ENCODE measurements at places on chromosomes 6 and 20.
A peak's percentile ranks its signal among the peaks of the same experiment; 100 is the strongest.

GRCh38 chr20:311609-312008 is 13.7 kb upstream of the SOX12 start:
- no peaks in the 10 kb centered on the region for H3K36me3 ChIP-seq
- DNase-seq = no peak
- no peaks in the 10 kb centered on the region for H3K27me3 ChIP-seq
- H3K27ac ChIP-seq = no peak overlapping the region
- peaks cover 29% of the 10 kb centered on the region for H3K4me1 ChIP-seq

- no peak overlapping the region for H3K4me3 ChIP-seq
- no peaks in the 10 kb centered on the region for H3K27me3 ChIP-seq
- no peak overlapping the region for H3K27ac ChIP-seq
- DNase-seq = no peak
- no peaks in the 10 kb centered on the region for H3K4me1 ChIP-seq
Measured at GRCh38 chr6:128246472-128247260, 273.7 kb downstream of the PTPRK start.

DNA sequence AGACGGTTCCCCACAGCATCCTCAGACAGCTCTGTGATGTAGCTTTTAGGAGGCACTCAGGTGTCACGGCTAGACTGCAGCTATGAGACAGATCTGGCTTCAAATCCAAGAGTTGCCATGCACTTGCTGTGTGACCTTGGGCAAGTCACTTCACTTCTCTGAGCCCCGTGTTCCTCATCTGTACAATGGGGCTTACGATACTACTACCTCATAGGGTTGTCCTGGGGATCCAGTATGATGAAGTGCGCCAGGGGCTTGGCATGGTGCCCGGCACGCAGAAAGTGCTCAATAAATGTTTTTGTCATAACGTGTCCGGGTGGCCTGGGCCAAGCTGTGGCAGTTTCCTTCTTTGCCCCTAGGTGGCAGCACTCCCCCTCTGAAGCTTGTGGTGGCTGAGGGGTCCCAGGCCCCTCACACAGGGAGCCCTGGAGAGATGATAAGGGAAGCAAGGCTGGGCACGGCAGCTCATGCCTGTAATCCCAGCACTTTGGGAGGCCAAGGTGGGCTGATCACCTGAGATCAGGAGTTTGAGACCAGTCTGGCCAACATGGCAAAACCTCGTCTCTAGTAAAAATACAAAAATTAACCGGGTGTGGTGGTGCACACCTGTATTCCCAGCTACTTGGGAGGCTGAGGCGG is 19.1 kb upstream of the CHMP4B start:
- H3K4me3 ChIP-seq = no peak overlapping the region
- H3K36me3 ChIP-seq = no peaks in the 10 kb centered on the region
- no peak for DNase-seq
- no peak overlapping the region for H3K27ac ChIP-seq
- peaks cover 23% of the 10 kb centered on the region for H3K4me1 ChIP-seq
- H3K27me3 ChIP-seq = no peaks in the 10 kb centered on the region

- no peak overlapping the region for H3K4me3 ChIP-seq
- no peak overlapping the region for H3K27ac ChIP-seq
- H3K4me1 ChIP-seq = no peaks in the 10 kb centered on the region
- no peaks in the 10 kb centered on the region for H3K36me3 ChIP-seq
- no peaks in the 10 kb centered on the region for H3K27me3 ChIP-seq
Measured at GRCh38 chr6:45574885-45575284, 197.2 kb upstream of the SUPT3H start.

GRCh38 chr20:59495894-59496510 is 108.3 kb upstream of the PHACTR3 start:
- no peak for DNase-seq
- H3K4me3 ChIP-seq = no peak overlapping the region
- H3K36me3 ChIP-seq = no peaks in the 10 kb centered on the region
- peaks cover 71% of the 10 kb centered on the region for H3K27me3 ChIP-seq
- no peak overlapping the region for H3K27ac ChIP-seq

GRCh38 chr6:151679081-151679480 is 128.4 kb upstream of the ESR1 start:
- H3K36me3 ChIP-seq = no peaks in the 10 kb centered on the region
- no peak overlapping the region for H3K27ac ChIP-seq
- no peak for DNase-seq
- H3K27me3 ChIP-seq = no peaks in the 10 kb centered on the region
- no peak overlapping the region for H3K4me3 ChIP-seq

DNA sequence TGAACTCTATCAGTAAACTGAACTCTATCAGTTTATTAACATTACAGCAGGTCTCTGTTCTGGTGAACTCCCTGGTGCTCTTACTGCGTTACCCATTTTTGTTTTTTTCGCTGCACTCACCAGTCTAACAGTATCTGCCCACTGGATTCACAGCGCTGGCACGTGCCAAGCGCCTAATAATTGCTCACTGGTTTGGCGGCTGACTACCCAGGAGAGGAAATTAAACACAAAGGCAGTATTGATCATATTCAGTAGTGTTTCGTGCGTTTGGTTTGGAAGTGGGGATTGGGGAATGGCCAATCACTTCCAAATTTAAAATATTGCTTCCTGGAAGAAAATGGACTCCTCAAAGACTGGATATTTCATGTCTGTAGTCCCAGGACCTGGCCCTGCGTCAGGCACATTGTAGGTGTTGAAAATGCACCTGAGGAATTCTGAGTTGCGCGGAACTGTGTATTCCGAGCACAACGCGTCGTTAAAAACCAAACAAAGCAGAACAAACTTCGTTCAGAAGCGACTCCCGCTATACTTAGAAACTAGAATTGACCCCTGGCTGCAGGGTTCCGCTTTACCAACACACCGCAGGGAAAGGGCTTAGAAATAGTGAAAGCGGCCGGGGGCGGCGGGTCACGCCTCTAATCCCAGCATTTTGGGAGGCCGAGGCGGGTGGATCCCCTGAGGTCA is 1.1 kb upstream of the RPS12 start:
- peak overlapping the region; percentile 81 for H3K27ac ChIP-seq
- no peaks in the 10 kb centered on the region for H3K4me1 ChIP-seq
- H3K27me3 ChIP-seq = no peaks in the 10 kb centered on the region
- H3K36me3 ChIP-seq = peaks cover 38% of the 10 kb centered on the region

DNA sequence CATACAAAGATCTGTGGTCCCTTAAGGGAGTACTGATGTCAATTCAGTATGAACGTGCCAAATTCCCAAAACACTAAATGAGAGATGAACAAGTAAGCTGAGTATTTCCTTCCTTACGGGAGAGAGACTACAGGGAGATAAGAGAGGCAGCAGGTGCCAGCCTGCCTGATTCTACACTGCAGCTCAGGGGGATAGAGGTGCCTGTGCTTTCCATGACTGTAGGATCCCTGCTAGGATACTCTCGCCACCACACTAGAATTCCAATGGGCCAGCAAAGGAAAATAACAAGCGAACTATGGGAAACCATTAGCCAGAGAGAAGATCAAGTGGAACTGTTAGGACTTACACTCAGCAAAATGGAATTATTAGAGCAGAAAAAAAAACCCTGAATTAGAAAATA is 198.5 kb upstream of the BTBD3 start:
- no peak overlapping the region for H3K4me3 ChIP-seq
- no peaks in the 10 kb centered on the region for H3K36me3 ChIP-seq
- H3K27me3 ChIP-seq = no peaks in the 10 kb centered on the region
- no peak overlapping the region for H3K27ac ChIP-seq

DNA sequence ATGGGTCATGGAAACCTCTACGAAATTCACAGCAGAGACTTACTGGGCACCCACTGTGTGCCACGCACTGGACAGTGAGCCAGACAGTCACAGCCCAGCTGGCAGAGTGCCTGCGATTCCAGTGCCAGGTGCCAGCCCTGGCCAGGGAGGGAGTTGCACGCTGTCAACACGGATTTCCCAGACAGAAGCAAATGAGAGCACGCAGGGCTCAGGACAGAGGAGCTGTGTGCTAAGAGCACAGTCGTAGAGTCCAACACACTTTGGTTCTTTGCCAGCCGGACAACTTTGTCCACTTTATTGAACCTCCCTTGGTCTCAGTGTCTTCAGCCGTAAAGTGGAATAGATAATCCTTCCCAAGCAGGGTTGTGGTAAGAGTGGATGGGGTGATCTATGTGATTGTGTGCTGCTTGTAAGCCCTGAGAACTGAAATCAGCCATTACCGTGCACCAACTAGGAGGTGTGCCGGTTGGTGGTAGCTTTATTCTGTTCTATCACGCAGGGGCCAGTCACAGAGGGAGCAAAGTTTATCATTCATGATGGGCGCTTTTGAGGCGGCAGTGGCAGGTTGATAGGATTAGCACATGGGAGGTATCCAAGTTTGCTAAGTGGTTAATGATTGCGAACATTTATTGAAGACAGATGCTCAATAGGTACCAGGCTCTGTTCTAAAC is 40.6 kb downstream of the SIRPA start:
- no peak overlapping the region for H3K4me3 ChIP-seq
- H3K27ac ChIP-seq = no peak overlapping the region
- no peaks in the 10 kb centered on the region for H3K36me3 ChIP-seq
- H3K4me1 ChIP-seq = peaks cover 5% of the 10 kb centered on the region
- no peak for DNase-seq

DNA sequence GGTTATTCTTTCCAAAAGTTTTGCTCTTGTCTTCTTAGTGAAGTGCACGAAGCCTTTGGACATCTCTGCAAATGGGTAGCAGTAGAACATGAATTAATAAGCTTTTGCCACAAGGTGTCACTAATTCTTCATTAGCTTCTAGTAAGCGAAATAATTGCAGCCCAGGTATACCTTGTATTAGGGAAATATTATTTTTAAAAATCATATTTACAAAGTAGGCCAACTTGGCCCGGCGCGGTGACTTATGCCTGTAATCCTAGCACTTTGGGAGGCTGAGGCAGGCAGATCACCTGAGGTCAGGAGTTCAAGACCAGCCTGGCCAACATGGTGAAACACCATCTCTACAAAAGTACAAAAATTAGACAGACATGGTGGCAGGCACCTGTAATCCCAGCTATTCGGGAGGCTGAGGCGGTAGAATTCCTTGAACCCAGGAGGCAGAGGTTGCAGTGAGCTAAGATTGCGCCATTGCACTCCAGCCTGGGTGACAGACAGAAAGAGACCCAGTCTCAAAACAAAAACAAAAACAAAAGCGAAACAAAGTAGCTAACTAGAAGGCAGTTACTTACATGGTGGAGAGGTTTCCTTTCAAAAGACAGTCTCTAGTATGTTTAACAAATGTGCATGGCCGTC is 8.8 kb upstream of the RSPH3 start:
- H3K4me1 ChIP-seq = no peaks in the 10 kb centered on the region
- H3K27me3 ChIP-seq = no peaks in the 10 kb centered on the region
- no peak overlapping the region for H3K27ac ChIP-seq
- no peaks in the 10 kb centered on the region for H3K36me3 ChIP-seq
- no peak for DNase-seq

DNA sequence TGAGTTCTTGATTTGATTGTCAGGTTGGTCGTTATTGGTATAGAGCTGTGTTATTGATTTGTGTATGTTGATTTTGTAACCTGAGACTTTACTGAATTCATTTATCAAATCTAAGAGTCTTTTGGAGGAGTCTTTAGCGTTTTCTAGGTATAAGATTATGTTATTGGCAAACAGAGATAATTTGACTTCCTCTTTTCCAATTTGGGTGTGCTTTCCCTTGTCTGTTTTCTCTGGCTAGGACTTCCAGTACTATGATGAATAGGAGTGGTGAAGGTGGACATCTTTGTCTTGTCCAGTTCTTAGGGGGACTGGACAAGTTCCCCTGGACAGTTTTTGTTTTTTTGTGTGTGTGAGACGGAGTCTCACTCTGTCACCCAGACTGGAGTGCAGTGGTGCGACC is 17.4 kb downstream of the HLA-DOA start:
- no peak overlapping the region for H3K4me3 ChIP-seq
- peaks cover 4% of the 10 kb centered on the region for H3K27me3 ChIP-seq
- no peaks in the 10 kb centered on the region for H3K4me1 ChIP-seq

GRCh38 chr6:141133836-141134235 is 998.9 kb upstream of the GJE1 start:
- no peak overlapping the region for H3K27ac ChIP-seq
- no peak for DNase-seq
- H3K4me1 ChIP-seq = no peaks in the 10 kb centered on the region
- no peaks in the 10 kb centered on the region for H3K27me3 ChIP-seq
- H3K36me3 ChIP-seq = no peaks in the 10 kb centered on the region

DNA sequence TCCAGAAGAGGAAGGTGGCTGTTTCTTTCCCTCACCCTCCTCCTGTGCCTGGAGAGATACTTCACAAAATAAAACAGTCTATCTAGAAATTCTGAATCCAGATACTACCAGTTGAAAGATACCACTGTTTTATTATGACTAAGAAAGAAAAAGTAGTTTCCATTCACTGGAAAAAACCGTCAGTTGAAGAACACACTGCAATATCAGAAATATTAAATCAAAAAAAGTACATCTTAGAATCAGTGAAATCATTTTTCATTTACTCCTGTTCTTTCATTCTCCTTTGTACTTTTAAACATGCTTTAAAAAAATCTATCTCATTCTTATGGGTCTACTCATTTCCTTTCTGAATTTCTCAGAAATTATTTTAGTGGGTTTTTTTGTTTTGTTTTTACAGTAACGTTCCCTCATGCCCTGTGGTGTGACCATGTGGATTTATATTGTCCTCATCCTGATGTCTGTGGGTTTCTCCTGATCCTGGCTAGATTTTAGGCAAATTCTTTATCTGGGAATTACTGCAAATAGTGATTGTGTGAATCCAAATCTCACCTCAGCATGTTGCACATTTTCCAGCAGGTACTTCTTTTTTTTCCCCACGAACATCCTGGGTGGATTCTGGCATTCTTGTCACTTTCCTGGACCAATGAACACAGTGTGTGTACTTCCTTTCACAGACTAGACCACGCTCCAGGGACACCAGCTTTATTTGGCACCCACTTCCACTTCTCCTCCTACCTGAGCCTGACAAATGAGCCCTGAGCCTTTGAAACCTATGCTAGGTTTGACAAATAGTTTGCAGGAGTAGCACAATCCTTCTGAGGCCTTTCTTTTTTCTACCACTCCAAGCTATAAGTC is 114.0 kb upstream of the LAMP5 start:
- no peak for DNase-seq
- peaks cover 52% of the 10 kb centered on the region for H3K36me3 ChIP-seq
- no peaks in the 10 kb centered on the region for H3K27me3 ChIP-seq
- peaks cover 5% of the 10 kb centered on the region for H3K4me1 ChIP-seq
- no peak overlapping the region for H3K27ac ChIP-seq

DNA sequence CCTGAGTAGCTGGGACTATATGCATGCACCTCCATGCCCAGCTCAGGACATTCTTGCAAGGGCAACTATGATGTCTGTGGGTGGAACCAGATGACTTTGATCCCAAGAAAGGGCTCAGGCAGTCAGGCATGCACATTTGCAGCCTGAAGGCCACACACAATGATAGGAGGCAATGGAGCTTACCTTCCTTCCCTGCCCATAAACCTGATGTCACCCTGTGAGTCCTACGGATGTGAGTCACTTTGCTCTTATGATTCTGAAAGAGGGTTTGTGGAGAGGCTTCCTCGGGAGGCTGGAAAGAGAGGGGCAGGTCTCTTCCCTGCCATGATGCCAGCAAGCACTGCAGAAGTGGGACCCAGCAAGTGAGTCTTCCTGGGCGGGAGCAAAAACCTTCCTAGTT is 202.4 kb downstream of the LY86 start:
- DNase-seq = no peak
- H3K27ac ChIP-seq = peak overlapping the region; percentile 58
- no peaks in the 10 kb centered on the region for H3K27me3 ChIP-seq
- H3K36me3 ChIP-seq = no peaks in the 10 kb centered on the region

Data from RWPE2 (cell line).